ENCODE measurements at places on chromosomes 5 and 9. TPM values are rescaled to one million over a fixed set of nuclear protein-coding genes. Genes with fewer than 3 reads are reported as not detected.

SPOCK1 gene
- 75.6 TPM for total RNA-seq

C5orf58 gene
- total RNA-seq = not detected

NFX1 gene
- 33.2 TPM for total RNA-seq

RMI1 gene
- total RNA-seq = 37.6 TPM

TMEM171 gene
- not detected for total RNA-seq

TICAM2 gene
- total RNA-seq = 1.4 TPM

DDX4 gene
- not detected for total RNA-seq

- no peaks in the 10 kb centered on the region for H3K36me3 ChIP-seq
- peaks cover 5% of the 10 kb centered on the region for H3K4me1 ChIP-seq
- no peak for DNase-seq
- peaks cover 6% of the 10 kb centered on the region for H3K27me3 ChIP-seq
- H3K27ac ChIP-seq = no peak overlapping the region
Measured at GRCh38 chr5:115489733-115490132, 54.8 kb downstream of the FEM1C start.

DNA sequence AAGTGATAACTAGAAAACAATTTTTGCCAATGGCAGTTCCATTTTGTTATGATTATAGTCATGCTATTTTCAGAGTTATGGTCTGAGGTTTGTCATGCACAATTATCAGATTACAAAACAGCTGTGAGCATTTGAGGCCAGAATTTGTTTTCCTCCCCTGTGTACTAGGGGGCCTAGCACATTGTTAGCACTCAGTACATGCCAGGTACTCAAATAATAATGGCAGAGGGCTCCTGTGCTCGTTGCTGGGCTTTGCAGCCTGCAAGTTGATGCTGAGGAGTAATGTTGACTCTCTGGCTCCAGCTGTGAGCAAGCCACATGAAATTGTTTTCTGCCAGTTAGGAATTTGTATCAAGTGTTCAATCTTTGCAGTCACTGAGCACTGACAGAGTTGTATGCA, 6.9 kb downstream of the DNAI1 start:
- H3K27ac ChIP-seq = no peak overlapping the region
- H3K4me3 ChIP-seq = no peak overlapping the region
- DNase-seq = no peak
- H3K4me1 ChIP-seq = peaks cover 31% of the 10 kb centered on the region

DNA sequence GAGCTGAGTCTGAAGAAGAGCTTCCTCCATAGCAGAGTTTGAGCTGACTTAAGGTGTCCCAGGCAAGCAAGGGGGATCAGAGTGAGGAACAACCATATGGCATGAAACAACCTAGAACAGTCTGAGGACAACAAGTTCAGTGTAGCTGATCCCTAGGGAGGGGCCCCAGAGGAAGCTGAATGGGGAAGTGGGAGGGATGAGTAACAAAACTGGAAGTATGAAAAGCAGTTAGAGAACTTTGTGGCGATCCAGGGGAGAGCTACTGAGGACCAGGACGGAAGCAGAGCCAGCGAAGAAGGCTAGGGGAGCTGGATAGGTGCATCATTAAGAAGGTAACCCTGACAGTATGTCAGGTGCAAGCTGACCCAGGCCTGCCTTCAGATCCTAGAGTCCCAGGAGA, 580.8 kb downstream of the BNC2 start:
- no peak overlapping the region for H3K4me3 ChIP-seq
- H3K36me3 ChIP-seq = peaks cover 3% of the 10 kb centered on the region
- H3K27ac ChIP-seq = no peak overlapping the region
- H3K27me3 ChIP-seq = no peaks in the 10 kb centered on the region
- H3K4me1 ChIP-seq = no peaks in the 10 kb centered on the region

DNA sequence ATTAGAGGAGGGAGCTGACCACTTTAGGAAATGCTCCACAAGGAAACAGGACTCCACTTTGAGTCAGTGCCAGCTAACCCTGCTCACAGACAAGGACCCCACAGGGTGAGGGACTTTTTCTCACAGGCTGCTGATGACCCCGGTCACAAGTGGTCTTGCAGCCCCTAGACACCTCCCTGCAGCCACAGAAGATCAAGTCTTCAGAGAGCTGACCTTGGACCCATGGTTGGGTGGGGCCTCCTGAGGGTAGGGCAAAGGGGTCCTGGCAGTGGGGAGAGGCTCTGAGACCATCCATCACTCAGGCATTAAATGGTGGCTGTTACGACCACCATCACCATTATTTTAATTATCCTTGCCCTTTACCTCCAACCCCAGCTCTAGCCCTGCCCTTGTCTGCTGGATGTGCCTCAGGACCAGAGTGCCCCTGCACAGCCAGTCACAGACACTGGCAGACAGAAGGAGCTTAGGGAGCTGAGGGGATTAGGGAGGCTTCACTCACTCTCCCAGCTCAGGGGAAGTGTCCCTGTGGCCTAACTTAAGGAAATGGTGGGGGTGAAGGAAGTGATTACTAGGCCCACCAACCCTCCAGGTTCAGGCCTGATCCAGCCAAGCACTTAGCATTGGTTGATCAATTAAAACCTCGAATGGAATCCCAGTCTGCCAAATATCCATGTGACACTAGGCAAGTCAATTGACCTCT, 1.6 kb downstream of the ACSL6 start:
- peak overlapping the region; percentile 85 for H3K4me3 ChIP-seq
- no peak for DNase-seq
- H3K36me3 ChIP-seq = no peaks in the 10 kb centered on the region
- H3K27me3 ChIP-seq = peaks cover 65% of the 10 kb centered on the region
- H3K27ac ChIP-seq = no peak overlapping the region

GRCh38 chr9:100228352-100228869, 124.3 kb downstream of the TEX10 start:
- H3K27me3 ChIP-seq = no peaks in the 10 kb centered on the region
- no peak overlapping the region for H3K27ac ChIP-seq
- peaks cover 34% of the 10 kb centered on the region for H3K36me3 ChIP-seq
- H3K4me1 ChIP-seq = peaks cover 3% of the 10 kb centered on the region

DNA sequence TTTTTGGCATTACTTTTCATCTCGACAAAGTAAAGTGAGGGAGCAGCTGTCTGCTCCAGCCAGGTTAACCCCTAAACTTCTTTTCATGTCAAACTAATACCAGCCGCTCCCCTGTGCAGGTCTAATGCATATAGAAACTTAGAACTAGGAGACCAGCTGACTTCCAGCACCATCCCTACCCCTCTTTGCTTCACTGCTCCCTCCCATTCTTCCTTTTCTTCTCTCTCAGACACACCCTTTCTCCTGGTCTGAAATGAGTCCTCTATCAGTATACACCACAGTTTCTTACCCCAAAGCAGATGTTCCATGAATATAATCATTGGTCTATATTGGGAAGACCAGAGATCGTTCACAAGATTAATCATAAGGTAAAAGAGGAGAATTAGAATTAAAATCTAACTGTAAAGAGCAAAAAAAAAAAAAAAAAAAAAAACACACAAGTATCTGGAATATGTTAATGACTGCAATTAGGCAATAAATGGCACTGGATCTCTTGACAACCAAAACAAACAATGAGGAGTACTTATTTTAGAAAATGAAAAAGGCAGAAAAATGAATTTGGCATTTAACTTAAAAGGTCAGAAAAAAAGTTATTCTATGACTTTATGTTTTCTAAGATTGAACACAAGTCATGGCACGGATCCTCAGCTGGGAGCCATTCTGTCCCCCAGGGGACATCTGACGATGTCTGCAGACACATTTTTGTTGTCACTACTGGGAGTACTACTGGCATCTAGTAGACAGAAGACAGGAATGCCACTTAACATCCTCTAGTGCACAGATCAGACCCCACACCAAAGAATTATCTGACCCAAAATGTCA, 209.8 kb downstream of the PJA2 start:
- no peak for DNase-seq
- H3K27me3 ChIP-seq = no peaks in the 10 kb centered on the region
- no peak overlapping the region for H3K4me3 ChIP-seq
- no peaks in the 10 kb centered on the region for H3K36me3 ChIP-seq

DNA sequence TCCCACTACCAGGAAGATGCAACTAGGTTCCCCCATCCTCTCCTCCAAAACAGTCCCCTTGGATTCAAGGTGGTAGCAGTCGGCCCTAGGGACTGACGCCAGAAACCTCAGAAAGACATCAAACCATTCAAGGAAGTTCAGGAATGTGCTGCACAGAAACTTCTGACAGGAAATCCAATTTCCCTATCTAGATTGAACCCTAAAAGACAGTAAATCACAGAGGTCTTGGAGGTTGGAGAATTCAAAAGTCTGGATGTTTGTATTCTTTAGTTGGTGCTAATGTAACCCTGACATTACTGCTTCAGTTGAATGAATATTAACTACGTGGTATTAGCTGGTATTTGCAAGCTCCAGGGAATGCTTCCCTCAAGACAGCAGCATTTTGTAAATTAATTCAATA, 125.3 kb downstream of the SYK start:
- no peaks in the 10 kb centered on the region for H3K4me1 ChIP-seq
- no peaks in the 10 kb centered on the region for H3K36me3 ChIP-seq
- no peak overlapping the region for H3K4me3 ChIP-seq

GRCh38 chr5:150469718-150470469, 20.4 kb upstream of the RPS14 start:
- no peak for DNase-seq
- no peaks in the 10 kb centered on the region for H3K27me3 ChIP-seq
- H3K4me1 ChIP-seq = peaks cover 13% of the 10 kb centered on the region
- H3K36me3 ChIP-seq = no peaks in the 10 kb centered on the region

DNA sequence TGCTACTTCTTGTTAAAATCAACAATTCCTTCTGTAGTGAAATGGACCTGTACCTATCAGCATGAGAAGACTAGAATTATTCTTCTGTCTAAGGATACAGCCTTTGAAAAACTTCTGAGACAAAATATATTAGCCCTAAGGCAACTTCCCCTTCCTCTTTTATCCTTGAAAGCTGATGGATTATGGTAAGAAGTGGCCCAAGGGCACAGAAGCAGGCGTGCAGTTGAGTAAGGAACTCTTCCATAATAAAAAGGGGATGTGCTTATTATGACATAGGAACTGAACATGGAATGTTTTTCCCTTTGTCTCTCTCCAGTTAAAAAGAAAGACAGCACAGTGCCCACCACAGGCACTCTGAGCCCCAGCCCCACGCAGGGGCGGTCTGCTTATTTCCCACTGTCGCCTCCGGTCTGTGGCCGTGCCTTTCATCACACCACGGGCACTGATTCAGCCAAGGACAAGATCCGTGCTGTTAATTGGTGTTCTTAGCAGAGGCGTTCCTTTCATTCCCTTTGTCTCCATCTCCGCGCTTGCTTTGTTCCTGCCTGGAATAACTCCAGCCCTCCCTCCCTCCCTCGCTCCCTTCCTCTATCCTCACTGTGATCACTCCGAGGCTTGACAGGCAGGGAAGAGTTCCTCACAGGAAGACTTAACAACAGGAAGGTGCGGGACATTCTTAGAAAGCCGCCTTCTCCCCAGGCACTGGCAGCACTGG, 135.9 kb upstream of the OTULINL start:
- H3K4me1 ChIP-seq = peaks cover 89% of the 10 kb centered on the region
- peaks cover 5% of the 10 kb centered on the region for H3K36me3 ChIP-seq
- H3K27ac ChIP-seq = peak overlapping the region; percentile 98
- no peaks in the 10 kb centered on the region for H3K27me3 ChIP-seq
- peak overlapping the region; percentile 54 for H3K4me3 ChIP-seq
- no peak for DNase-seq

DNA sequence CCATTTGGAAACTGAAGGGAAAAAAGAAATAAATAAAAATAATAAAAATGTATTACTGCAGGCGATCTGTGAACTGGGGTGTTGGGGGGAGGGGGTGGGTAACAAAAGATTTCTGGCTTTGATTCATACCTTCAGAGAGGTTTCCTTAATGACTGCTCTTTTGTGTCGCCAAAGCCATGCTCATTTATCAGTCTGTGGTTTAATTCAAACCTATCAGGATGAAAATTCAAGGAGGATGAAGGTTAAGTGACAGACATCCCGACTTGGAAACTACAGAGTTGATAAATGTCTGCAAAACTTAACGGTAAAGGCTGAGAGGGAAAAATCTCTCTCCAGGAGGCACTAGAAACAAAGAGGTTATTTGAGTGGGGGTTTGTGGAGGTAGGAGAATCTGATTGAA, 278.2 kb downstream of the PSAT1 start:
- H3K4me1 ChIP-seq = peaks cover 22% of the 10 kb centered on the region
- no peaks in the 10 kb centered on the region for H3K36me3 ChIP-seq
- no peak overlapping the region for H3K27ac ChIP-seq
- no peak for DNase-seq

DNA sequence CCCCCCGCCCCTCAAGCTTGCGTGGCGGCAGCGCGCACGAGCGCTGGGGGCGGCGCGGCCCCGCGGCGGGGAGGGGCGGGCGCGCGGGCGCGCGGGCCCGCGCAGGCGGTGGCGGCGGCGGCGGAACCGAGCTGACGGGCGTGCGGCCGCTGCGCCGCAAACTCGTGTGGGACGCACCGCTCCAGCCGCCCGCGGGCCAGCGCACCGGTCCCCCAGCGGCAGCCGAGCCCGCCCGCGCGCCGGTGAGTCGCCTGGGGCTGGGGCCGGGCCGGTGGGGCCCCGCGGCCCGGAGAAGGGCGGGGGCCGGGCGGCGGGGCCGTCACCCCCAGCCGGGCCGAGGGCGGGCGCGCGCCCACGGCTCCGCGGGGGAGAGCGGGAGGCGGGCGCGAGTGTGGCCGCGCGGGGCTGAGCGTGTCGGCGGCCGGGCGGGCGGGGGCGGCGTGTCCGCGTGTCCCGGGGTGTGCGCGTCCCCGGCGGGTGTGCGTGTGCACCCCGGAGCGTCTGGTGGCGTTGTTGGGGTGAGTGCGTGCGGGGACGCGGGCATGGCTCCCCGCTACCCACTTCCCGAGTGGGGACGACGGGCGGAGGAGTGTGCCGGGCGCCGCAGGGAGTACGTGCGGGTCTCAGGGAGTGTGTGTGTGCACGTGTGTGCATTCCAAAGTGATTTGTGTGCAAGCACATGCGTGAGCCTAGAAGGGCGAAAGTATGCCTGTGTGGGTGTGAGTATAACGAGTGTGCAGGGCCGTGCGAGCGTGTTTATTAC, at the start of gene NEK6:
NEK6 (plus strand) TSS at position 106 of the 763 bp plus-strand sequence. CDS start 44,016 bp downstream, outside the sequence.
- H3K36me3 ChIP-seq = peaks cover 2% of the 10 kb centered on the region
- H3K4me3 ChIP-seq = peak within 1 kb of the TSS; percentile 97
- peaks cover 65% of the 10 kb centered on the region for H3K4me1 ChIP-seq
- DNase-seq = no peak
- no peaks in the 10 kb centered on the region for H3K27me3 ChIP-seq

GRCh38 chr9:134959971-134960310, 42.2 kb upstream of the FCN1 start:
- no peaks in the 10 kb centered on the region for H3K27me3 ChIP-seq
- no peak overlapping the region for H3K4me3 ChIP-seq
- no peaks in the 10 kb centered on the region for H3K4me1 ChIP-seq
- no peak for DNase-seq
- no peaks in the 10 kb centered on the region for H3K36me3 ChIP-seq
- no peak overlapping the region for H3K27ac ChIP-seq

GRCh38 chr9:7273575-7273974, 515.8 kb downstream of the KDM4C start:
- H3K4me1 ChIP-seq = peaks cover 3% of the 10 kb centered on the region
- H3K36me3 ChIP-seq = peaks cover 2% of the 10 kb centered on the region
- no peak for DNase-seq
- H3K4me3 ChIP-seq = no peak overlapping the region

GRCh38 chr5:130462516-130462915, 558.3 kb downstream of the CHSY3 start:
- no peaks in the 10 kb centered on the region for H3K36me3 ChIP-seq
- H3K4me1 ChIP-seq = no peaks in the 10 kb centered on the region

- peaks cover 43% of the 10 kb centered on the region for H3K36me3 ChIP-seq
- no peak overlapping the region for H3K4me3 ChIP-seq
- DNase-seq = no peak
- no peaks in the 10 kb centered on the region for H3K27me3 ChIP-seq
- no peak overlapping the region for H3K27ac ChIP-seq
Measured at GRCh38 chr9:114050226-114050568, 27.9 kb downstream of the AMBP start.

GRCh38 chr5:173688703-173689102, 72.3 kb upstream of the BOD1 start:
- no peak overlapping the region for H3K27ac ChIP-seq
- H3K27me3 ChIP-seq = no peaks in the 10 kb centered on the region
- no peak overlapping the region for H3K4me3 ChIP-seq
- peaks cover 22% of the 10 kb centered on the region for H3K4me1 ChIP-seq

Data from neural crest cell (in vitro differentiated cells).